Activated CD8-positive, alpha-beta T cell treated with anti-CD3 and anti-CD28 coated beads for 36 hours (primary cell): ENCODE measurements at places on chromosomes 2 and 18. TPM values are rescaled to one million over a fixed set of nuclear protein-coding genes. Genes with fewer than 3 reads are reported as not detected.

- H3K4me3 ChIP-seq: no peak overlapping the region
- DNase-seq: no peak
- H3K27ac ChIP-seq: no peak overlapping the region
- no peaks in the 10 kb centered on the region for H3K27me3 ChIP-seq
- no peaks in the 10 kb centered on the region for H3K4me1 ChIP-seq
Measured at GRCh38 chr2:109379507-109379906, 234.3 kb downstream of the SEPTIN10 start.

DNA sequence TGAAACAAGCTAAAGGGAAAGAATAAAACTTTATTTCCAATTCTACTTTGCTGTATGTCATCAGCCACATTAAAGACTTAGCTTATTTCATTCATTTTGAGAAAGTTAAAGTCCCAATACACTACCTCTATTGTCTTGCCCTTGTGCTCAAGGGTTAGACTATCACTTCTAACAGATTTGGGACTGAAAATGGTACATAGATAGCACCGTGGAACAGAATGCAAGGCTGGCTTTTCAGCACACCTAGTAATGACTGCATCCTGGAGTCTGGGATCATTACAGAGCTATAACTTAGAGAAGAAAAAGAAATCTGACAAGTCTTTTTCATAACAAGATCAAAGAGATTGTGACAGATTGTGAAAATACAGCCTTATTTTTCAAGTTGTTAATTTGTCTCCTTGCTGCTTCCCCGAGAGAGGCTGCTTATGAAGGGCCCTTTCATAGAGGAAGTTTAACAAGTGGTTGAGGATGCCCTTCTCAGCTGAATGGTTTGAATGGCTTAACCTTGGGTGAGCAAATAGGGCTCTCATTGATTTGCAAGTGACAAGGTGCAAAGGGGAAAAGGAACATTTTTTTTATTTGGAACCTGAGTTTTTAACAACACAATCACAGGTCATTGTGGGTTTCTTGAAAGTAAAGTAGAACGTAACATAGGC, 371.8 kb downstream of the EPHA4 start:
- no peaks in the 10 kb centered on the region for H3K4me1 ChIP-seq
- no peaks in the 10 kb centered on the region for H3K36me3 ChIP-seq
- no peak overlapping the region for H3K4me3 ChIP-seq
- H3K27ac ChIP-seq: no peak overlapping the region
- no peak for DNase-seq

SLC40A1 gene
- total RNA-seq: 1.5 TPM

TTN gene
- 2.8 TPM for total RNA-seq

DNA sequence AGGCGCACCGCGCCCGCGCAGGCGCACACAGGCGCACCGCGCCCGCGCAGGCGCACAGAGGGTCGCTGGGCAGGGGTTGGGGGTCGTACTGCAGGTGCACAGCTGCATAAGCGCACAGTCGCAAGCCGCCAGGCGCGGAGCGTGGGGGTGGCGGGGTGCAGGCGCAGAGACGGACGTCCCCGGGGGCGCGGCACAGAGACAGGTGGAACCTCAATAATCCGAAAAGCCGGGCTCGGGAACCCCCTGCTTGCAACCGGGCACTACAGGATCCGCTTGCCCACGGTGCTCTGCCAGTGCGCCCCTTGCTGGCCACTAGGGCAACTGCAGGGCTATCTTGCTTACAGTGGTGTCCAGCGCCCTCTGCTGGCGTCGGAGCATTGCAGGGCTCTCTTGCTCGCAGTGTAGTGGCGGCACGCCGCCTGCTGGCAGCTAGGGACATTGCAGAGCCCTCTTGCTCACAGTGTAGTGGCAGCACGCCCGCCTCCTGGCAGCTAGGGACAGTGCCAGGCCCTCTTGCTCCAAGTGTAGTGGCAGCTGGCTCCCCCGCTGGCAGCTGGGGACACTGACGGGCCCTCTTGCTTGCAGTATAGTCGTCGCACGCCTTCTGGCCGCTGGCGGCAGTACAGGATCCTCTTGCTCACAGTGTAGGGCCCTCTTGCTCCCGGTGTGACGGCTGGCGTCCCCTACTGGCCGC, 34.9 kb downstream of the FAM110C start:
- no peaks in the 10 kb centered on the region for H3K36me3 ChIP-seq
- peaks cover 3% of the 10 kb centered on the region for H3K4me1 ChIP-seq
- no peak overlapping the region for H3K4me3 ChIP-seq
- H3K27ac ChIP-seq: no peak overlapping the region

DNA sequence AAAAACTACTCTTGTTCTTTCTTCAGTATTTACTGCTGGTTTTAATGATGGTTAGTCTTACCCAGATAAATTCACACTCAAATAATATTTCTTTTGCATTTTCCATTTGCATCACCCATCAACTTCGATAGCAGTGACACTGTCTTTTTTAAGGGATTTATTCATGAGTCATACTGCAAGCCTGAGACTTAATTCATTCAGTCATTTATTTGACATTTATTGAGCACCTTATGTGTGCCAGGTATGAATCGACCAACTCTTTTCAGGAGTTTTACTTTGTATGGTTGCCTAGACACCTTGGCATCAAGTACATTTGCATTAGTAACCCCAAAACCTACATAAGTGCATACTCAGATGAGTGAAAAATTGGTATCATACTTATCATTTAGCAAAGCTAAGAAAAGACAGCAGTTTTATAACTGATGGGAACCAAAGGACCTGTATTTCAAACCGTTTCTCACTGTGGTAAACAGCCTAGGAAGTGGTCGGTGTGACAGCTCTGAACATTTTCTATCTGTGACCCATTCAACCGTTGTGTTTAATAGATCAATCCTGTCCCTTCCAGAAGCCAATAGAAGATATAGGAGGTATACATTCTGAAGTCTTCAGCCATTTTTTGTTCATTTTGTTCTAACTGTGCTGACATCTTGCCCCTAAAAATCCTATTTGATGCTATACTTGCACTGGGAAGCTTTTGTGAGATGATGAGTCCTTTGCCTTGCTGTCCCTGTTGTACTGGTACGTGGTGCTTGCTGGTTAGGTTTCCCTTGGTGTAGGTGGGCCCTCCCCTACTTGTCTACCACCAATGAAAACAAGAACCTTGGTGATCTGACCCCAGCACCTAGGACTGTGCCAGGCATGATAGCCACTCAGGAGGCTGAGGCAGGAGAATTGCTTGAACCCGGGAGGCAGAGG, 484.7 kb upstream of the RAB12 start:
- DNase-seq: no peak
- H3K27ac ChIP-seq: no peak overlapping the region
- H3K36me3 ChIP-seq: no peaks in the 10 kb centered on the region
- no peak overlapping the region for H3K4me3 ChIP-seq
- H3K4me1 ChIP-seq: no peaks in the 10 kb centered on the region

PLGLB2 gene
- total RNA-seq: 0.32 TPM

DNA sequence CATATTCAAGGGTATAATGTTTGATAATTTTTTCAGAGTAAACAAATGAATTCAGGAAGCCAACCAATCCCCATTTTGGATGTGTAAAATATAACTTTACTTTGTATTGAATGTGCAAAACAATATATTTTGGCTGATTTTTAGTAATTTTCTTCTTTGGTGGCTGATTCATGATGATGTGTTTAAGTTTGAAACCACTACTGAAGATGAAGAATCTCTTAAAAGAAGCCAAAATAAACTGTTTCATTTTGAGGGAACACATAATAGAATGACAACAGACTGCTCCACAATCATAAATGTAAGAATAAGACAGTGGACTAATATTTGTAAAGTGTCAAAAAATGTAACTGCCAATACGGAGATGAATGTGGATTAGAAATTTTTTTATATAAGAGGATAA, 52.5 kb upstream of the TRIM43 start:
- DNase-seq: no peak
- no peak overlapping the region for H3K27ac ChIP-seq
- H3K27me3 ChIP-seq: peaks cover 2% of the 10 kb centered on the region
- no peaks in the 10 kb centered on the region for H3K4me1 ChIP-seq
- H3K4me3 ChIP-seq: no peak overlapping the region

BOLL gene
- not detected for total RNA-seq

- no peaks in the 10 kb centered on the region for H3K4me1 ChIP-seq
- H3K27ac ChIP-seq: no peak overlapping the region
- no peaks in the 10 kb centered on the region for H3K36me3 ChIP-seq
- DNase-seq: no peak
Measured at GRCh38 chr2:176691471-176691870, 422.2 kb downstream of the MTX2 start.

DNA sequence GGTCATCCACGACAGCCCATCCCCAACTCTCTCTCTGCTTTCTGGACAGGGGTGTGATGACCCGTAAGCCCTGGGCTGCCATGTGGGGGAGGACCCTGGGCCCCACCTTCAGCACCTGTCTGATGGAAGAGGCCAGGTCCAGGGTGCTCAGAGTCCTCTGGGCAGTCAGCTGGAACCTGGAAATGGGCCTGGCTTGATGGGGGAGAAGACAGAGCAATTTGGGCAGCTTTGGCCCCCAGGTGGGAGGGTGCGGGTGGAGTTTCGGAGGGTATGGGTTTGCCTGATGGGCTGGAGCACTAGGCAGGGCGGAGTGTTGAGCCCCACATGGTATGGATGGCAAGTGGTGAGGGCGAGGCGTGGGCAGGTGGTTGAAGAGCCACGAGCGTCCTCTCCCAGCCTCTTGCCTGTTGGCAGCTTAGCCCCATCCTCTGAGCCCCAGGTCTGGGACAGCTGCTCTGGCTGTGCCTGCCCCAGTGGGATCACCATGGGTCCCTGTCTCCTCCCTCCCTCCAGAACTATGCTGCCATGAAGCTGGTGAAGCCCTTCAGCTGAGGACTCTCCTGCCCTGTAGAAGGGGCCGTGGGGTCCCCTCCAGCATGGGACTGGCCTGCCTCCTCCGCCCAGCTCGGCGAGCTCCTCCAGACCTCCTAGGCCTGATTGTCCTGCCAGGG, 232.7 kb downstream of the DYSF start:
- H3K27me3 ChIP-seq: no peaks in the 10 kb centered on the region
- no peak overlapping the region for H3K4me3 ChIP-seq
- no peak for DNase-seq
- no peaks in the 10 kb centered on the region for H3K4me1 ChIP-seq

ERICH2 gene
- total RNA-seq: not detected

CKAP2L gene
- total RNA-seq: 30.5 TPM

DNA sequence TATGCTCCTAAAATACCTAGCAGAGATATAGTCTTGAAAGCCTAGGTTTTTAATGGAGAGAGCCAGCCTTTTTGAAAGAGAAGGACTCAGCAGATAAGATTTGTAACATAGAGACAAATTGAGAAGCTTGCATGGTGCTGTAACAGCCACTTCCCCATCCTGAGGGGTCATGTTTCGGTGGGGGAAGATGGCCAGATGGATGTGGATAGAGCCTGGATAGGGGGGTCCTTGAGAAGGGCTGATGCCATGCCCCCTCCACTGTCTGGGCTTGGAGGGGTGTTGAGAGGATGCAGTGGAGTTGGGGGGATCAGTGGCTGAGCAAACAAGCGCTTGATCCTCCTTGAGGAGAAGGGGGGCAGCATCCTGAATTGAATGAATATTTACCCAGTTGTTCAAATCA, 178.0 kb upstream of the HS6ST1 start:
- no peak overlapping the region for H3K4me3 ChIP-seq
- no peaks in the 10 kb centered on the region for H3K27me3 ChIP-seq
- H3K4me1 ChIP-seq: no peaks in the 10 kb centered on the region
- DNase-seq: no peak
- no peaks in the 10 kb centered on the region for H3K36me3 ChIP-seq
- H3K27ac ChIP-seq: no peak overlapping the region
